ENCODE measurements at places on chromosomes 6 and 20.

DNA sequence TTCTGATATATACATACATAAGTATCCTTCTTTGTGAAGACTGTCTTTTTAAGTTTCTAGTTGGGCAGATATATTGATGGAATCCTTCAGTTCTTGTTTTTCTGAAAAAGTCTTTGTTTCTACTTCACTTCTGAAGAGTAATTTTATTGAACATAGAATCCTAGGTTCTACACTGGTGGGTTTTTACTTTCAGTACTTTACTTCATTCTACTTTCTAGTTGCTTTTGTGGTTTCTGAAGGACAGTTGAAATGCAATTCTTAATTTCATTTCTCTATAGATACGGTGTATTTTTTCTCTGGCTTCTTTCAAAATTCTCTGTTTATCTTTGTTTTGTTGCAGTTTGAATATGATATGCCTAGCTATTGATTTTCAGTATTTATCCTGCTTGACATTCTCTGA is 105.3 kb downstream of the HMGCLL1 start:
- no peak for DNase-seq

DNA sequence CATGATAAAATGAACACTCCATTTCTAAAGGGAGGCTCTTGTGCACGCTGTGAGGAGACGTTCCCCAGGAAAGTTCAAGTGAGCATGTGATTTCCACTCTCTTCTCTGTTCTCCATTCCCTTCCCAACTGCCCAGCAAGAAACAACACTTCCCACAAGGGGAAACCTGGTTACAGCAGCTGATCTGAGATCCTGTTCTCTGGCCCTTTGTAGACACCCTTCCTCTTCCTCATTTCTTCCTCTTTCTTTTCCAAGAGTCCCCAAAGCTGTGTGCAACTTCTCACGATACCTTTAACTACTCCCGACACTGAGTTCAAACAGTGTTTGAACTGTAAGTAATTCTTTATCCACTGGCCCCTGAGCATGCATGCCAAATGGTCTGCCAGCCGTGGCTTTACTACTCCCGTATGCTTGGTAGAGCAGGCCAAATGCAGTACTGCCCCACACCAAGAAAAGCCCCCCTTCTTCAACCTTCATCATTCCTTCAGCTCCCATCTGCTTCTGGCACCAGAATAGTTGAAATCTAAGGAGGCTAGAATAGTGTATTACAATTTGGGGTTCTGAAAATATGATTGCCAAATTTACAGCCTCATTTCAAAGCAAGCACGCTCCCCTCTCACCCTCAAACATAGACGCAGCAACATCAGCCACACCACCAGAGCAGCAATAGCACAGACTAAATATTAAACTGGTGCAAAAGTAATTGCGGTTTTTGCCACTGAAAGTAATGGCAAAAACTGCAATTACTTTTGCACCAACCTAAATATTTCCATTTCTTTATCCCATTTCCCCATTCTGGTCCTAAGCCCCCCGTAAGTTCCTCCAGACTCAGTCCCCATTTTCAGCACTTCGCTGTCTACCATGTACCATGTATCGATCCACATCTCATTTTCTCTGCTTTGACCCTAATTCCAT is 4.3 kb downstream of the HLA-DMB start:
- no peak for DNase-seq

- no peak for DNase-seq
These were observed 164.9 kb downstream of the PLCB4 start for GRCh38 chr20:9233804-9234203.

- DNase-seq = no peak
These were observed 43.4 kb upstream of the MRGBP start for GRCh38 chr20:62752671-62753501.

GRCh38 chr20:22414305-22414742 is 170.0 kb downstream of the FOXA2 start:
- DNase-seq = no peak

DNA sequence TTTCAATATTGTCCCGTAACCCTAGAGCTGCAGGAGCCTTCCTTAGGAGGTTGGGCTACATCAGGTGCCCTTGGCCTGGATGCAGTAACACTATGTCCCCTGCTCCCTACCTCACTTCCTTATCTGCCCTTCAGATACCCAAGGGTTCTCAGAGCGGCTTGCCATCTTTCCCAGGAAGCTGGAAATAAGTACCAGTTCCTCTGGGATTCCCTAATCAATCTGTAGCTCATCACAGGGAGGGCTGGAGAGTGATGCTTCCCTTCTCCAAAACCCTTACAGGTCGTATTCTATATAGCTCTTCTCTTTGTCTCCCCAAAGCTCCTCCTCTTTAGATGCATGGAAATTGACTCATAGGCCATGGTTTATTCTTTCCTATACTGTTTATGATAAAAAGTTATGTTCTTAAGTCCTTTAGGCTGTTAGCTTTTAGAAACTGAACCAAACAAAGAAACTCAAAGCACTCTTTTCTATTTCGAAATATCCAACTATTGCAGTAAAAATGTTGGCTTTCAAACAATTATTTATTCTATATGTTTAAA is 4.2 kb downstream of the MYCT1 start:
- DNase-seq = no peak

- no peak for DNase-seq
These were observed 36.4 kb downstream of the XRN2 start for GRCh38 chr20:21339499-21339898.

- no peak for DNase-seq
These were observed 539.2 kb downstream of the GRIK2 start for GRCh38 chr6:101932704-101933103.

DNA sequence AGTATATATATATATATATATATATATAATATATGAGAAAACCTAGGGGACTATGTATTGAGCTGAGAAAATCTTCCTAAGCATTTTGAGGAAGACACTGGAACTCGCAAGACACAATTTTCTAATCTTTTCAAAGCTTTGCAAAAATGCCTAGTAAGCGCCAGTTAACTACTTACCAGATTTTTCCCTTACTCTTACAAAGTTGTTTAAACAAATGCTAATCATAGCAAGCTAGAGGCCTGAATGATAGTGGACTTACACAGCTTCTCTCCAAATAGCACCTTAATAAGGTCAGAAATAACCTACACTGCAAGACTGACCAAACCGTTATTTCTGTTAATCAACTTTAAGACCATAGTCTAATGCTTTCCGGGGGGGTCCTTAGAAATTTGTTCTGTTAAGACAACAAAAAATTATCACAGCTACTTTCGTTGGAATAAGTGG is 56.1 kb upstream of the HFE start:
- DNase-seq = no peak

- peak; percentile 57 for DNase-seq
These were observed 12.1 kb downstream of the FOXS1 start for GRCh38 chr20:31833130-31833930.

GRCh38 chr6:6407071-6407741 is 86.7 kb upstream of the F13A1 start:
- no peak for DNase-seq

DNA sequence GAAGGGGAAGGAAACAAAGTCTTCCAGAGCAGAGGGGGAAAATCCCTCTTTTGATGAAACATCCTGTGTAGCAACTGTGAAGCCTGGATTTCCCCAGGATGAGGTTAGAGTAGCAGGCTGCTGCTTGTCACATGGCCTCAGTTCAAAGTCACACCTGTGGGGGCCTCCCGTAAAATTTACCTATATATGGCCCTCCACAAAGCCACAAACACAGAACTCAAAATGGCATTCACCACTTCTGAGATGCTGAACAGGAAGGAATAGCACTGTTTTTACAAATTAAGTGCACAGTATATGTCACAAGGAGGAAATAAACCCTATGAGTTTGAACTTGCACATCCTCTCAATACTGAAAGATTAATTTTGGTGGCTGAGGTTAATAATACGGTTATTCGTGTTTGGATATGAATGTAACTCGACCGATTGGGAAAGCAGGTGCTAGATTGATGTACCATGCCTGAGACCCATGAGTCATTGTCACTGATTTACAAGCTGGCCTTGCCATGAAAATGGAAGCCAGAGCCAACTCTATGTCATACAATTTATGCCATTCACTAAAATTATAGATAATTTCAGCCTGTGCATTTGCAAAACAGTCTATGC is 70.6 kb downstream of the SGK1 start:
- no peak for DNase-seq

GRCh38 chr20:41009946-41010345 is 18.7 kb upstream of the TOP1 start:
- no peak for DNase-seq

DNA sequence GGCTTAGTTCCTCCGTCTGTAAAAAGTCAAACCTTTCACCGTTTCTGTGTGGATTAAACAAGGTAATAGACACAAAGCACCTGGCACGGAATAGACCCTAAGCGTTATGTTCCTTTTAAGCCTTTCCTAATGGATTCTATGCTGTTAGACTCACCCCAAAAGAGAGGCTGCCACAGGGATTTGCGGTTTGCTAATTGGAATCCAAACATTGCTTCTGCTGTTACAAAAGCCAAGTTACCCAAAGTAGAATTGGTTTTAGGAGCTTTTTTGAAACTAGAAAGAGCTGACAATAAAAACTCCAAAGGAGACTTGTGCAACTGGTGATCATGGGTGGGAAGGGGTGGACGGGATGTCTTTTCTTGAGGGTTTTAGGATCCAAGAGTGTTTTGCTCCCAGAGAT is 178.0 kb downstream of the BMP7 start:
- no peak for DNase-seq

DNA sequence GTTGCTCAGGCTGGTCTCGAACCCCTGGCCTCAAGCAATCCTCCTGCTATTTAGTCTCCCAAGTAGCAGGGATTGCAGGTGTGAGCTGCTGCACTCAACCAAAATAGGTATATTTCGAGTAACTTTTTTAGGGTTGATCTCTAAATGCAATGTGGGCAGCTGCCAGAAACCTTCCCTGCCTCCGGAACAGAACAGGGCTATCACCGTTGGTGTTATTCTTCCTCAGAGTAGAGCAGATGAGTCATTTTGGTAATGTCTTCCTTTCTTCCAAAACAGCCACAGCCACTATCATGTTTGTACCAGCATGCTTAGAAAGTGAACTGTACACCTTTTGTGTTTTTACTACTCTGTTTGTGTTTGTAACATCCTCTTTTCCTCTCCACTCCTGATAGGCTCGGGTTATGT is 44.1 kb downstream of the SNX9 start:
- DNase-seq = peak; percentile 2

GRCh38 chr20:23477223-23477622 is 13.7 kb upstream of the CST8 start:
- no peak for DNase-seq
